ENCODE measurements at places on chromosomes 6 and 20.

GRCh38 chr20:1005452-1006027, 3.4 kb upstream of the RSPO4 start:
- no peak for DNase-seq

DNA sequence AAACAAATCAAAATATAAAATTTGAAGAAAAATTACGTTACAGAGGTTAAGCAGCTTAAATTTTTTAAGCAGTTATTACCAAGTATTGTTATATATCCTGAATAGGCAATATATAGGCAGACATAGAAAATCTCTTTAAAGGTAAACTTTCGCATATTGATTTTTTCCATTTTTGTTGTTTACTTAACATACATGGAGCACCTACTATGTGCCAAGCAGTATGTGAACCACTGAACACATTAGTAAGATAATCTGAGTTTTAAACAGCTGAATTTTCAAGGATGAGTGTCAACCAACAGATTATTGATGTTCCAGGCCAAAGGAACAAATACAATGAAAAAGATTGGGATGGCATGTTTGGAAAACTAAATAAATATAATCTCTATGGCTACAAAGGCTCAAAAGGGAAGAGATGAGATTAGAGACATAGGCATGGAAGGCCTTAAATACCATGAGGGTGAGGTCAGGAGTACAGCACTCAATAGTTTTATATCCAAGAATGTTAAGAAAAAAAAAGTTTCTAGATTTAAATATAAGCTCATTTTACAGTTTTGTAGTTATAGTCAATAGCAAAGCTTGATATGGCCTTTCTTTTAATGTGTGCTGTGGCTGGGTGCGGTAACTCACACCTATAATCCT, 277.5 kb downstream of the PTPRK start:
- DNase-seq = no peak

DNA sequence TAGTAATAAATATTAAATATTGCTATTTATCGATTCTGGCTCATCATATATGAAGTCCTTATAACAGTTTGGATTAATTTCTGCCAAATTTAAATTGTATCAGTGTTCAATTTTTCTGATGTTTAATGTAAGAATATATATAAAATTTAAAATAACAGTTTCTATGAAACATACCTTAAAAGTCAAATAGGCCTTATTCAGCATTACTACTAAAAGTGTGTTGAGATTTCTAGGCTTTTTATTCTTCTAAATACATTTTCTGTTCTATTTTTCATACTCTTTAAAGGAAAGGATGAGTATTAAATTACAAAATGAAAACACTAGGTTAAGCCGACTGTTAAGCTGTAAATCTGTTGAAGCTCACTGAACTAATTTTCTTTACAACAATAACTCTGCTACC, 13.6 kb downstream of the PERP start:
- no peak for DNase-seq

- DNase-seq = no peak
These were observed 1075.8 kb upstream of the MANEA start for GRCh38 chr6:94501516-94501915.

GRCh38 chr6:112620812-112621569, 273.9 kb downstream of the RFPL4B start:
- no peak for DNase-seq

GRCh38 chr6:18545726-18546125, 158.6 kb downstream of the RNF144B start:
- no peak for DNase-seq

GRCh38 chr6:144008120-144008811, at the start of gene PLAGL1:
PLAGL1 (minus strand) TSS chr6:144008259; CDS start chr6:143948136, 60,123 bp downstream.
- DNase-seq = peak; percentile 15

GRCh38 chr6:97864826-97865225, 581.8 kb upstream of the MMS22L start:
- DNase-seq = no peak

DNA sequence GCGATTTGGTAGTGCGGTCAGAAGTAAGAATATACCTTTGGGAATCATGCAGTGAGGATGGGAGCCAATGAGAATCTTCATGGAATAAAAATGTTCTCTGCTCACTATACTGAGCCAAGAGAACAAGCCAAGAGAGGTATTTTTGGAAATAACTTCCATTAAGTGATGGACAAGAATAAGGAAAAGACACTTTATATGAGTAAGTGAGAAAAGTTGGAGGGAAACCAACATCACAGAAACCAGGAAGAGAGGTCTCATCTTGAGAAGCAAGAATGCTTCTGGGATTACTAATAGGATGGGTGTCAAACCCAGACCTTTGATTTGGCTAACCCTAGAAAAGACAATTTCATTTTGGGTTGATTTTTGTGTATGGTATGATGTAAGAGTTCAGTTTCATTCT, 181.2 kb upstream of the JAG1 start:
- no peak for DNase-seq

DNA sequence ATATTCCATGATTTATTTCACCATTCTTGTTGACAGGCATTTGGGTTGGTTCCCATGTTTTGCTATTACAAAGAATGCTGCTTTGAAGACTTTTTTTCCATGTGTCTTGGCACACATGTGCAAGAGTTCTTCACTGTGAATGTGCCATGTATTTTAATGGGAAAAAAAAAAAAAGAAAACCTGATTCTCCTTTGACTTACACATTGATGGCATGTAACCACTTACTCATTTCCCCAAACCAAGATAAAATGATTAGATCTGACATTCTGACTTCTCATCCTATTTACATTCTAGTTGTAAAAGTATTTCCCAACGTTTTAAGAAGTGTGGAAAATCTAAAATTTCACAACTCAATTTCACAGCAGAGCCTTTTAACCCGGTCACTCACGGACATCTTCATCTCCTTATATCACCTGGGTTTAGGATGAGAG, 4.4 kb downstream of the CAP2 start:
- DNase-seq = no peak

DNA sequence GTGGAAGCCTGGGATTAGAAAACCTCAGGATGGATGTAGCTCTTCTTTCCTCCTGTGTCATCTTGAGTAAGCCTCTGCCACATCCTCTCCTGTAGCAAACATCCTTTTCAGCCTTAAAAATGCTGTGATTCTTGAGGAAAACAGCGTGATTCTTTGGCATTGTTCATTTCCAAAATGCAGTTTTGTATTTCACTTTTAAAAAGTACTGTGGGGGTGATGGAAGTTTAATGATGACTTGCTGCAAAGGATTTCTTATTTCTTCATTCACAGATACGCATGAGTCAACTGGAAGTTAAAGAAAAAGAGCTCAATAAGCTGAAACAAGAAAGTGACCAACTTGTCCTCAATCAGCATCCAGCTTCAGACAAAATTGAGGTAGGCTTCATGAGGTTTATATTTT, 23.9 kb upstream of the SNRNP48 start:
- DNase-seq = no peak

DNA sequence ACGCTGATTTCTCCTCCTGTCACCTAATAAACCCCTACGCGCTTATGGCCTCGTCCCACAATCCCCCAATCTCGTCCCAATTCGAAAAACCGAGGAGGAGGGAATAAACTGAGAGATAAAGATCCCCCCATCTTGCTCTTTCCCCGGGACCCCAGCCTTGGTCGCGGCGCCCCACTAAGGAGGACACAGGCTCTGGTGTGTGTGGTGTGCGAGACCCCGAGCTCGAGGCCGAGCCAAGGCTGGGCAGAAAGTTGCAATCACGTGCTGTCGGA, 1.3 kb upstream of the NR2E1 start:
- no peak for DNase-seq

DNA sequence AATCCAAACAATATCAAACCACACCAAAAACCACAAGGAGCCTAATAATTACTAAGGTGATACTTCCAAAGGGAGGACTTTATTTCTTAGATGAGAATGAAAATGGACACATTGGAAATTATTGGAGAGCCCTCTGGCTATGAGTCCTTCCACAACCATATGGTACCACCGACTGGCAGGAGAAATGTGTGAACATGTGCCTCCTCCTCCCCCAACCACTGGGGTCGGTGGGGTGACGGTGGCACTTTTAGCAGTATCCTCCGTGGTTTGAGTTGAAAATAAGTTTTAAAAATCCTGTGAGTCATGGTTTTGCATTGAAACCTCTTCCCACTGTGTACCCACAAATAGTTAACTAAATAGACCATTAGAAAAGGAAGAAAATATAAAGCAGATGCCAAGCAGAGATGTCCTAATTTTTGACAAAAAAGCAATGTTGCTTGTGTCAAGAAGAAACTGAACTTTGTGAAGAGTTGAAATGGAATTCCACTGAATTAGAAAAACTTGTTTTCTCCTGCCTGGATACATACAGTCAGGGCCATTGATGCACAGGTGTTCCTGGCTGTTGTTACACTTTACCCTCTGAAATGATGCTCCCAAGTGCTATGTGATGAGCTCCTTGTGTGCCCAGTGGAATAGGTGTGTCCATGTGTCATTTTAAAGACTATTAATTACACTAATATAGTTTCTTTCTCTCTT, 3.2 kb downstream of the EDN1 start:
- DNase-seq = no peak

DNA sequence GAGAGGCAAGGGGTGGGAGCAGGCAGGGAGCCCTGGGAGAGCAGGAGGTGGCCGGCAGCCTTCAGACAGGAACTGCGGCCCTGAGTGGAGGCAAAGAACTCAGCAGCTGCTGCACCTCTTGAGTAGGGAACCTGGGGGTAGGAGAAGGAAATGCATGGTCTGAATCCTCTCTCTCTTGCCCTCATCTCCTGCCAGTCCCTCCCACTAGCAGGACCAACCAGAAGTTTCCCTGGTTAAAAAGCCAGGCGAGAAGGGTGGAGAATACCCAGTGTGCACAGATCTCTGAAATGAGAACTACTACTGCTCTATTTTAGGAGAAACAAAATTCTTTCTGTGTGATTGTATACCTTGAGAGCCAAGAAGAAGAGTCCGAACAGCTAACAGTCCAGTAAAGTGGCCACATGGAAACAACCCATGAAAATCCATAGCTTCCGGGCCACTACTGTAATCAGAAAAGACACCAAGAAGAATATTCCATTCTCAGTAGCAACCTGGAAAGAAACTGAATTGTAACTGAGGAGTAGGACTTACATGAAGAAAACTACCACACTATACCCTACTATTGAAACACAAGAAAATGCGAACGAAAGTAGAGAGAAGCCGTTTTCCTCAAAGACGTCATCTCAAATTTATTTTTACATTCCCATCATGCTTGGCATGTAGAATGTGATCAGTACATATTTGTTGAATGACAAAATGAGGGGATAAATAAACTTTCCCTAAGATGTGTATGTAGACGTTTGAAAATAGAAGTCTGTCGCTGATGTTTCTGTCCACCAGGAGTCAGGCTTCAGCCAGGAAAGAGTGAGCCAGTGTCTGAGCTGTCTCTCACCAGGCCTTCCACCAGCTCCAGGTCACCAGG, 25.6 kb downstream of the WRNIP1 start:
- DNase-seq = no peak

DNA sequence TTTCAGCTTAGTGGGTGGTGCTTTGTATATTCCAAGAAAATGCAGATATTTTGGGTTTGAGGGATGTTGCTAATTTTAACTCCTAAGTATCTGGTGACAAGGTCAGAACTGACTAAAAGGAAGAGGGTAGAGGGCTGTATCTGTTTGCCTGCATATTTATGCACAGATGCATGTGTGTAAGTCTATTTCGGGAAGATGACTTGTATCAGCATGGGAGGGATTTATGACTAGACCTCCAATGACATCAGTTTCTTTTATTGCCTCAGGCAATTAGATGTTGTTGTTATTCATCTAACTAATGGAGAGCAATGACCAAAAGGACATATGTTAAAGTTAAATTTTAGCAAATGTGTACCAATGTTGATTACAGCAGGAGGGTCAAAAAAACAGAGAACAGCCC, 734.3 kb downstream of the QKI start:
- DNase-seq = no peak

DNA sequence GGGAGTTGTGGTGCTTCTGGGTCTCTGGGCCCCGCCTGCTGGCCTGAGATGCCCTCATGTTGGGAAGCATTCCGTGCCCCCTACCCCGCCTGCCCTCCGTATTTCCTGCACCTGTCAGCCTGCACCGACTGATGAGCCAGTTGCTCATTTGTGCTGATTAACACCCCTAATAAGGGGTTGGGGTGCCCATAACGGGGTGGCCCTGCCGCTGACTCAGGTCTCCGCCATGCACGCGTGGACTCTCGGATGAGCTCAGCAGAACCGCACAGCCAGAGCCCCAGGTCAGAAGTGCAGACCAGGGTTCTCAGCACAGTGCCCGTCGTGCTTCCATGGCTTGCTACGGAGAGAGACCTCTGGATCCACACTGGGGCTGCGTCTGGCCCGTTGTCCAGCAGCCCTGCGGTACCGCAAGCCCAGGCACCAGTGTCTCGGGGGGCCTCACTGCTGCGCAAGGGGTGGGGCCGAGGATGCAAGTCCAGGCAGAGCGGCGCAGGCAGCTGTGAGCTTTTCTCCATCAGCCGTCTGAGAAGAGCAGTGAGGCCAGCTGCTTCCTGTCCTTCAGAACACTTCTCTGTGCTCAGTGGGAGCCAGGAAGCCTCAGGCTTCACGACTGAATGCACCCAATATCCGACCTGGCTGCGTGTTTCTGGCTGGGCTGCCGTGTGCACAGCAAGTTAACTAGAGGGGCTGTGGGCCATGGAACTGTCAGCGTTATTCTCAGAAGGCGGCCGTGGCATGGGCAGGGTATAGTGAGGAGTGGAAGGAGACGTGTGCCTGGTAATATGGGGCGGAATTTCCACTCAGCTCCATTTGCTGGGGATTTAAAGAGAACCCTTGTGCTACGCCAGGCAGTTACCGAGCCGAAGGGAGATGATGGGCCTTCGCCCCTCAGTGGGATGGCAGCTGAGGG, 18.6 kb downstream of the MTG2 start:
- no peak for DNase-seq

DNA sequence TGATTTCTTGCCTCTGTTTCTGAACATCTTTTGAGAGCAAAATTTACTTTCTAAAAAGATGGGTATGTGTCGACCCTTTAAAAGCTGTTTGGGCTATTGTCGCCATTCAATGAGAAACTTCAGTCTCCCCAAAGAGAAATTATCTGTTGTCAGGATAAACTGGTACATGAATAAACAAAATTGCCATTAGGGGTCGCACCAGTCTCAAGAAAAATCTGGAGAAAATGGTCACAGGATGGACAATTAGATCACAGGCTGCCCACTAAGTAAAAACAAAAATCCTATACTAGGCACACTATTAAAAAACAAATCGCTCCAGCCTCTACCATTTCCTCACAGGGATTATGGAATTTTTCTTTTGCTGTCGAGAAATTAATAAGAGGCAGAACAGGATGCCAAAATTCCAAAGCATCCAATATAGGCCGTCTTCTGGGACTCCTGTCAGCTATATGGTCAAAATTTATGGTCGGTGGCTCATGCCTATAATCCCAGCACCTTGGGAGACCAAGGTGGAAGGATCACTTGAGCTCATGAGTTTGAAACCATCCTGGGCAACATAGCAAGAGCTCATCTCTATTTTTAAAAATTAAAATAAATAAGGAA, 5.5 kb upstream of the HLA-E start:
- DNase-seq = peak; percentile 70

DNA sequence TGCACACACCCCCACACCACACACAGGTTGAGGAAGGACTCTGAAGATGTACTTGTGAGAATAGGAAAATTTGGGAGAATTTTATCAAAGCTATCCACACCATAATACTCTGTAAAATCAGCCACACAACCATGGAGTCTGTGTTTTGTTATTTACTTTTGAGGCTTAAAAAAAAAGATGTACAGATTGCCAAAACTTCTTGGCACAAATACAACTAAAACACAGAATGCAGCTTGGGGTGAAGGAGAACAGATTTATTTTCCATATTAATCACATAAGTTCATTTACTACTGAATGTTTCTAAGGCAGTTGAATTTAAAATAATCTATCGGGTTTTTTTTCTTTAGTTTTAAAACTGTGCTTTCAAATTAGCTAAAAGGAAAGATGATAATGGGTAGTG, 32.8 kb upstream of the KCNQ5 start:
- no peak for DNase-seq
